ENCODE measurements at places on chromosomes 2 and 18. TPM values are rescaled to one million over a fixed set of nuclear protein-coding genes. Genes with fewer than 3 reads are reported as not detected.

- DNase-seq = peak; percentile 47
Measured at GRCh38 chr18:13605901-13606300, 120.5 kb downstream of the FAM210A start.

DNA sequence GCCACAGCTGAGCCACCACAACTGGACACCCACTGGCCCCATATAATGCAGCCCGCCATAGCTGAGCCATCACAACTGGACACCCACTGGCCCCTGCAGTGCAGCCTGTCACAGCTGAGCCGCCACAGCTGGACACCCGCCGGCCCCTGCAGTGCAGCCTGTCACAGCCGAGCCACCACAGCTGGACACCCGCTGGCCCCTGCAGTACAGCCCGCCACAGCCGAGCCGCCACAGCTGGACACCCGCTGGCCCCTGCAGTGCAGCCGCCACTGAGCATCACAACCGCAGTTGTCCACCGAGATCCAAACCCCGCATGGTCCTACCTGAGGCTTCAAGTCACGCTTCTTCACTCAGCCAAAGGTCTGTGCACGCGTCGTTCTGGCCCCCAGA lies 134.2 kb downstream of the PXDN start:
- DNase-seq = no peak

- DNase-seq = no peak
Measured at GRCh38 chr18:63784787-63785452, 9.7 kb downstream of the SERPINB7 start.

DNA sequence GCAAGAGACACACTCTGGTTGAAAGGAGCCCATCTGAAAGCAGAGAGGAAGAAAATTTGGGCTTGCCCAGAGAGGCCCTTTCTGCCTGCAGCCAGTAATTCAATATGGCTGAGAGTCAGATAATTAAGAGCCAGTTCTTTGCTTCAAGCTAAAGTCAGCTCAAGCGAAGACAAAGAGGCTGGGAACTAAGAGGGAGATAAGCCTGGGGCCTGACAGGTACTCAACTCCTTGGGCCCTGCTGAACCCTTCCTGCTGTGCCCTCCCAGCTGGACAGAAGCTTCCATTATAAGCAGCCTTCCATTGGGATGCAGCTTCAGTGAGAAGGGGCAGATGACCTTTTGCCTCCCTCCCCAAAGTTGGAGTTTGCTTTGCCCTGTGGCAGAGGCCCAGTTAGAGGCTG lies 12.0 kb downstream of the FBXO41 start:
- DNase-seq = no peak

- DNase-seq = no peak
Measured at GRCh38 chr2:24047703-24048033, 477 bp upstream of the WDCP start.

DNA sequence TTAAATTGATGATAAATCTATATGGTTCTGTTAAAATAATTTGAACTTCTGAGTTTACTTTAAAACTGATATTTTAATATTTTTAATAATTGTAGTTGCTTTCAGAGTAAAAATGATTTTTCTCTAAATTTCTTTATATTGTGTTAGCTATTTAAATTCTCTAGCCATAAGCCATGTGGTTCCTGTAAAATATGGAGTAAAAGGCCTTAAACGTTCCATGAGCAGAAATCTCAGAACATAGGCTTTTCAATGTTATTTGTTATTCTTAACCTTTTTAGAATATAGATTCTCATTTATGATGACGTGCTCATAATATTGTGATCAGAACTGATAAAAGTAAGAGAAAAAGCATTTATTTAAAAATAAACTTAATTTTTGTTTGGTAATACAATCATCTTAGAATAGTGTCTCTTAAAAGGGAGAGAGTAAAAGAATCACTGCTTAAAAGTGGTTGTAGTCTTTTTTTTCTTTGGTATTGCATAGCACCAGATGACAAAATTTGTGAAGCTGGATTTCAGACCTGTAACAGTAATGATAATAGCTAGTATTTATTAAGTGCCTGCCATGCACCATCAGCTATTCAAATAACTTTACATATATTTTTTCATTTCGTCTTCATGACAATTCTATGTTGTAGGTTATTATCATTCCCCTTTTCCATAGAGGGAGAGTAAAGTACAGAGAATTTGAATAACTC lies 2.7 kb downstream of the BMPR2 start:
- no peak for DNase-seq

GRCh38 chr2:190303647-190304046 lies 16.0 kb downstream of the HIBCH start:
- DNase-seq = no peak

DNA sequence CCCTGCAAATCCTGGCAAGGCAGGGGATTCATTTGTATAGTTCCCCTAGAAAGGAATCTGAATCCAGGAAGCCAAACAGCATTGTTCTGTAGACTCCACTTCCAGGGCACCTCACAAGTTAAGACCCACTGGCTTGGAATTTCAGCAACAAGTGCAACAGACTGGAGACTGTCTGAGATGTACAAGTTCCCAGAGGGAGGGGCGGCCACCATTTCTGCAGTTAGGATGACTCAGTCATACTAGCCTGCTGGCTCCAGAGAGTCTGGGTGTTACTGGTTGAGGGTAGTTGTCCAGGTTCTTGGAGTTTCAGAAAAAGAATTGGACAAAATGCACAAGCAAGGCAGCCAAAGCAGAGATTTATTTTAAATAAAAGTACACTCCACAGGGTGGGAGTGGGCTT lies 384.2 kb downstream of the DSC3 start:
- no peak for DNase-seq

GRCh38 chr18:13076886-13077285 lies 85.7 kb downstream of the CEP192 start:
- DNase-seq = no peak

DNA sequence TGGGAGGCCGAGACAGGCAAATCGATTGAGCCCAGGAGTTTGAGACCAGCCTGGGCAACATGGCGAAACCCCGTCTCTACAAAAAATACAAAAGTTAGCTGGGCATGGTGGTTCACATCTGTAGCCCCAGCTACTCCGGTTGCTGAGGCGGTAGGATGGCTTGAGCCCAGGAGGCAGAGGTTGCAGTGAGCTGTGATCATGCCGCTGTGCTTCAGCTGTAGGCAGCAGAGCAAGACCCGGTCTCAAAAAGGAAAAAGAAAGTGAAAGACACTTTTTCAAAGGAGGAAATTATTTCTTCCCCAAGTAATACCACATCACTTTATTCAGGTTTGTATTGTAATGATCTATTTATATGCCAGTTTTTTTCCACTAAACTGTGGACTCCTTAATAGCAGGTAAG lies 35.7 kb upstream of the TAF4B start:
- DNase-seq = no peak

DNA sequence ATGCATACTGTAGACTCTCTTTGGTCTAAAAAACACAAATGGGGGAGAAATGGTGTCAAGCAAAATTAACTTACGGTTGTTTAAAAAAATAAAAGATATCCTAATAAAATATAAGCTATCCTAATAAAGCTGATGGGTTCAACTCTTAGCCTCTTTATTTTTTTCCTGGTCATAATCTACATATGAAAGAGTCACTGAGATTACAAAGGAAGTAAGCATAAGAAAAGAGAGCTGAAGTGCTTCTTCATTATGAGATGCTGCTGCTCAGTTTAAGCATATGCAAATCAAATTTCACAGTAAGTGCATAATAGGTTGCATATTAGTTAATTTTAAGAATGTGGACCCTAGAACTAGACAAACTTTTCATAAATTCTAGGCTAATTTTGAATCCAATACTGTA lies 59.9 kb upstream of the DNER start:
- DNase-seq = no peak

- DNase-seq = no peak
Measured at GRCh38 chr2:191740759-191741158, 62.8 kb downstream of the NABP1 start.

DNA sequence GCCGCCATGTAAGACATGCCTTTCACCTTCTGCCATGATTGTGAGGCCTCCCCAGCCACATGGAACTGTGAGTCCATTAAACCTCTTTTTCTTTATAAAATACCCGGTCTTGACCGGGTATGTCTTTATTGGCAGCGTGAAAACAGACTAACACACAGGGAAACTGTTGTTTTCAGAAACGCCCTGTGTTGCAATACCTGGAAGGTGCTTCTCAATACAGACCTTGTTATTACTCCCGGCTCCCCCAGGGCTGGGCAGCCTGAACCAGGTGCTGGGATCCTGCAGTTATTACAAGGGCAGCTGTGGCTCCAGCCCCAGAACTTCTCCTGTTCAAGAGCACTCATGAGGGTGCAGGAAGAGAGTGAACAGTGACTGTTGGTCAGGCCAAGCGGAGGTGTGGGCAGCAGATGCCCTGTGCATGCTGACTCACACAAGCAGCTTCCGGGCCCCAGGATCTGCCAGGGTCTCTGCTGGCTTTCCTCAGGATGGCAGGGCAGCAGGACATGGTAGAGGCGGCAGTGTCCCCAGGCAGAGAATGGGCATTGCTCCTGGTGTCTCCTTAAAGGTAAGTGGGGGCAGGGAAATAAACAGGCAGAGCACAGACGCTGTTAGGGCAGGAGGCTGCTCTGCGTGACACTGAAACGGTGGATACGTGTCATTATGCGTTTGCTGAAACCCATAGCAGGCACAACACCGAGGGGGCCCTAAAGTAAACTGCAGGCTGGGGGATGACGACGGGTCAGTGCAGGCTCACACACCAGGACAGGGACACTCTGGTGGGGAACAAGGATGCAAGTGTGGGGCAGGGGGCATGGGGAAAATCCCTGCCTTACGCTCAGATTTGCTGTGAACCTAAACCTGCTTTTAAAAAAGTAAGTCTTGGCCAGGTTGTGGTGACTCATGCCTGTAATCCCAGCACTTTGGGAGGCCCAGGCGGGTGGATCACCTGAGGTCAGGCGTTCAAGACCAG lies 89.1 kb downstream of the NDUFA10 start:
- no peak for DNase-seq

- no peak for DNase-seq
Measured at GRCh38 chr18:76970770-76971559, 148.6 kb downstream of the ZNF236 start.

DNA sequence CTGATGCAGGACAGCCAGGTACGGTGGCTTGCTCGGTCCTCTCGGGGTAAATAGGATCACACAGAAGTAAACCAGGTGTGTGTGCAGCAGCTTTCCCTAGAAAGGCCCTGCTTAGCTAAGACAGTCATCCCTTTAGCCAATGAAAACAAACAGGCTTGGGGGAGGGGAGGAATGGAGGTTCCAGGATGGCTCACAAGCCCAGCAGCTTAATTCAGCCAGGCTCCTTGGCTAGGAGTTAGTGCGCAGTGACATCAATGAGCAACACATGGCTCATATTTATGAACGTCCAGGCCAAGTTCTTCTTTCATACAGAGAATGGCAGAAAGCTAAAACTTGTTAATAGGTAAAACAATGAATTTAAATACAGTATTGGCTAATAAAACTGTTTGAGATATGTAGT lies 10.2 kb downstream of the IAH1 start:
- no peak for DNase-seq

DNA sequence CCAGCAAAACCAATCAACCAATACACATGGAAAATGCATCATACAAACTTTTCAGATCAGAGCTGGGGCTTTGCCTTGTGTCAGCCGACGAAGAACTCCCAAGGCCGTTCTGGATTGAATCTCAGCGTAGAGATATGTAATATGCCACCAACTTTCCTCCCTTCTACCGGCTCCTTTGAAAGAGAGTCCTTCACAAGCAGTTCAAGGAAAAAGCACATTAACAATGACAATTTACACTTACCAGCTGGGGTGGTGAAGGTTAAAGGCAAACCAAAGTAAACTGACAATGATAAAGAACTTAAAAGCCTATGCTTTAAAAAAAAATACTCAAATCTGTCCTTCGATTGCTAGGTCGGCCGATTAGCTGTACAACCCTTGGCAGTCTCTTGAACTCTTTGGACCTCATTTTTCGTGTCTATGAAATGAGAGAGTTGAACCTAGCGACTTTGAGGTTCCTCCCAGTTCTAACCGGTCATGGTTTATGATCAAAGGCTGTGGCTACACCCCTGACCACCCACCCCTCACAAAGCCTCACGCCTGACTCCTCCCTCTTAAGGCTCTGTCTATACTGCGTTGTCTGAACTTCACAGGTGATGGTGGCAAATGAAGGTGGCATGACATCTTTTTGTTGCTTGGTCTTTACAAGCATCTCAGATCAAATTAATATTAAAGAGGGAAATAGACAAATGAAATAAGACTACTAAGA lies 46.2 kb downstream of the BCL2 start:
- DNase-seq = no peak

DNA sequence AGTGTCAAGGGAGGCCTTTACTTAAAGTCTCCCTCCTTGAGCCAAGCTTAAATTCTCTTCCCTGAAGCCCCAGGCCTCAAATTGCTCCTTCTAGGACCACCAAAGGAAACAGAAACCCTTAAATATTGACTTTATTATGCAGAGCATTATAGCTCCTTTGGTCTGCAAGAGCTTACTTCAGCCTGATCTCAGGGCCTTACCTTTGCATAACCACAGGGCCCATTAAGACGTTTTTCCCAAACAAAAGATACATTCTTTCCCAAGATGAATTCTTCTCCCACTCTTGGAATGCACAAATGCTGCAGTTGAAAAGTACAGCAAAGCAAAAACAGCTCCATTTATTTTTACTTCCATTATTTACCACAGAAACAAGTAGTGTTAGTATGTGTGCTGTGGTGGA lies 130.8 kb downstream of the B3GNT2 start:
- no peak for DNase-seq

- DNase-seq = no peak
Measured at GRCh38 chr2:75208738-75209137, 9.4 kb upstream of the TACR1 start.

DNA sequence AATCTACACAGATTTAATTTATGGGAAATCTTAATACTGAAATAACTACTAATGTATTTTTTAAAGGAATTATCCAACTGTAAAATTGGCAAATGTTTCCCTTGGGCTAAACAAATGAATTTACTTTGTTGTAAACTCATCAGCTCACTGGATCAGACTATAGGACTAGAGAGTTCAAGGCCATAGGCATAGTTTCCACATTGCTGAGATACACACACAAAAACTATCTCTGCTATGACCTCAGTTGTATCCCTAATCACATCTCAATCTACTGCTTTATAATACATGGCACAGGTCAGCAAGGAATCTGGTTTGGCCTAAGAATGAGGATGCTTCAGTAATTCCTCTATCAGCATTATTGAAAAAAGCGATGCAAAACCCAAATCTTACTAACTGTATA lies 101.1 kb upstream of the SLC39A10 start:
- DNase-seq = no peak

- no peak for DNase-seq
Measured at GRCh38 chr2:47189635-47190034, 34.5 kb upstream of the STPG4 start.

GRCh38 chr2:35337922-35338321 lies 1017.7 kb upstream of the CRIM1 start:
- DNase-seq = no peak

The GALNT14 gene
- total RNA-seq = 0.33 TPM

The SSB gene
- total RNA-seq = 57.1 TPM

The PPP1R7 gene
- total RNA-seq = 75.9 TPM

The OSR1 gene
- total RNA-seq = 52.9 TPM

The TLX2 gene
- 0.42 TPM for total RNA-seq

The ATF2 gene
- total RNA-seq = 41.9 TPM

The ZNF892 gene
- 8.4 TPM for total RNA-seq

The TRAPPC8 gene
- 35.0 TPM for total RNA-seq
